Naive B cell (primary cell): ENCODE measurements at places on chromosomes 7 and 10. TPM values are rescaled to one million over a fixed set of nuclear protein-coding genes. Genes with fewer than 3 reads are reported as not detected.

- DNase-seq = no peak
These were observed 56.3 kb downstream of the MTERF1 start for GRCh38 chr7:91824201-91824600.

DNA sequence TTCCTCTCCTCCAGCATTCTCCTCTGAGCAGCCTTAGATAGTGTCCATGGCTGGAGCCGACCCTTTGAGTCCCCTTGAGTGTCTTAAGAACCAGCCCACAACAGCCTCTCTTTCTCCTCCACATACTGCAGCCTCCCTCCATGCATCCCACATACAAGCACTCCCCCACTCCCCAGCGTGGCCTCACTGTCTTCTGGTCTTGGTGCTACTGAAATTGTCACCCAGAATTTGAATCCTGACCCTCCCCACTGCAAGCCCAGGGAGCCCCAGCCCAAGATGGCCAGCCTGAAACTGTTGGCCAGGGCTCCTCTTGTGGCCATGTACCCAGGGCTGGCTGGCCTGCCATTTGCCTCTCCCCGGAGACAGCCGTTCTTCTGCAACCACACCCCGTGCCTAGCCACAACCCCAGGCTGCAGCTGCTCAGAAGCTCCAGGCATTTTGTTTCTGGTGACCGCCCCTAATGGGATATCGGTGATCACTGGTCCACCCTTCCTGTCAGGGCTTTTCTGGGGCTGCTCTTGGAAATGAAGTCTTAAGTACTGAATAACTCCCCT is 18.8 kb upstream of the SH2D4B start:
- DNase-seq = no peak

DNA sequence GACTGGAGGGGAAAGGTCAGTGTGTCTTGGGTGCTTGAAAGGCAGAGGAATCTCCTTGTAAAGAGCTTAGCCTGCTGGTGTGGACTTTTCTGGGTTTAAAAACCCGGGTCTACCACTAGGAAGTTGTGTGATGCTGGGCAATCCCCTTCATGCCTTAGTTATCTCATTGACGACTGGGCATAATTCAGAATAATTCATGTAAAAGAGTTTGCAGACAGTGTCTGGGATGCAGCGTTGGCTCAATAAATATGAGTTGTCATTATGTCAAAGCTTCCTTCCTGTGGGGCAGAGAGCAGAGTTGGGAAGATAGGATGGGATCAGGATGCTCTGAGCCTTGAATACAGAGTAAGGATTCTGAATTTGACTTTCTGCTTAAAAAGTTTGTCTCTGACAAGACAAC is 196.4 kb downstream of the ADRA2A start:
- DNase-seq = no peak

DNA sequence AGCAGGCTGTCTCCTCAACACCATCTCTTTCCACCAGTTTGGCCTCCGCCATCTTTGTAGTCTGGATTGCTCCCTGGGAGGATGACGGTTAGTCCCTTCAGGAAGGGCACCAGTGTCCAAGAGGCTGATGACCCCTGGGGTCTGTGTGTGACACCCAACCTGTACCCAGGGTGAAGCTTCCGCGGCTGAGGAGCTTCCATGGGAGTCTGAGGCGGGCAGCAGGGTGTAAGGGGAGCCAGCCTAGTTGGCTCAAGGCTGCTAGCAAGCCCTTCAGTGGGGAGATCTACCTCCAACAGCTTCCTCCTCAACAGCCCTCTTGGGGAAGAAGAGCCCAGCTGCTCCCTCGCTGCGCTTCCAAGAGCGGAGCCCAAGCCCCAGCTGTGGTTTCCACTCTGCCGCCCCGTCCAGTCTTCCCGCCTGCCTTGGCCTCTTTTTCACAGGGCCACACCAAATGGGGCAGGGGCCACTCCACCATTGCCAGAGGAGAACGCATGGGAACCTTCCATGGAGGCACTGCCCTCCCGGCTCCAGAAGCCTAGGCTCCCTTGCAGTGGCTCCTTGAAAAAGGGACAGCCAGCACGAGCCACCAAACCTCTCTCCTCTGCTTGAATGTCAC is 57.4 kb downstream of the TMEM209 start:
- no peak for DNase-seq

- no peak for DNase-seq
These were observed 18.0 kb upstream of the MTURN start for GRCh38 chr7:30116771-30117170.

DNA sequence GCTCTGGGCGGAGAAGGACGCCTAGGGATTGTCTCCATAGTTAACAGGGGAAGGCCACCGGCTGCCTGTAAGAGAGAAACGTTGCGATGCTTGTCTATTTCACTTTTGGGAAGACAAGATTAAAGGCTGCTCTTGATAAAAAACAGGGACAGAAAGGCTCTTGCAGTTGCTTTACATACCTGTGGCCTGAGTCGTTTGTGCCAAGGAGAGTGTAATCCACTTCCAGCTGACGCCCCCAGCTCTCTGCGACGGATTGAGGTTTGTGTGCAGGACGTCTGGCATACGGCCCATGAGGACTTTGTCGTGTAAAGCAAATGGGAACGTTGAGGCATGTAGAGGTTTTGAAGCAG is 1.1 kb downstream of the MAP3K8 start:
- DNase-seq = no peak

DNA sequence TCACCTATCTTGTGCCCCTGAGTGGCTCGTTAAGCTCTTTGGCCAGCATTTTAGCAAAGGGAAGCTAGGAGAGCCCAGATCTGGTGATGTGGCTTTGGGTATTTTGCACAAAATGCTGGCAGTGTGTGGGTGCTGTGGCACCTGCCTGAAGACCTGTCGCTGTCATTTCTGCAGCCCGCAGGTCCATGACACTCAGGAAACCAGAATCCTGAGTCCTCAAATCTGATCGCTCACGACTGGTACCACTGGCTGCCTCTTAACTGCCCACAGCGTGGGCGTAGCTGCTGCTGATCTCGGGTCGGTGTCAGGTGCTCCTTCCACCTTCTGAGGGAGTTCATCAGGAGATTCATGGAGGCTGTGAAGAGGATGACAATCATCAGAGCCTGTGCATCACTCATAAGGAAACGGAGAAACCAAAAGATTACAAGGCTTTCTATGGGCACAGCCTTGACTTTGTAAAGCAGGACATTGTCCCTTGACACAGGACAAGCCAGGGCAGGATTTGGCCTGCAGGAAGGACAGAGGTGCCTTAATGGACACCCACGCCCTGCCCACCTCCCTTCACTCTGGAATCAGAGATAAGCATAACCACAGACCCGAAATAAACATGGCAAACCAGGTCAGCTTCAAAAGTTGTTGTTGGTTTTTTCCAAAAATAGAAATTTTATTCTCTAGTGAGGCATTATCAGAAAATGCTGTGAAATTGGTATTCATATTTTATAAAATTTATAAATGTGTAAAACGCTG is 71.0 kb upstream of the STK17A start:
- DNase-seq = no peak

ZNRF2 gene
- 0.84 TPM for polyA plus RNA-seq
